PC-3 (cell line): ENCODE measurements at places on chromosomes 5 and 9.

GRCh38 chr9:78189461-78189860 is 46.4 kb upstream of the CEP78 start:
- DNase-seq, result no peak

GRCh38 chr5:5344606-5345005 is 77.9 kb upstream of the ICE1 start:
- DNase-seq, result no peak

- no peak for DNase-seq
These were observed 221.1 kb upstream of the NUDT12 start for GRCh38 chr5:103783669-103784068.

- DNase-seq, result peak; percentile 80
These were observed 162.2 kb downstream of the OXCT1 start for GRCh38 chr5:41707853-41708603.

GRCh38 chr5:10199692-10200091 is 50.0 kb downstream of the ATPSCKMT start:
- DNase-seq, result no peak

- no peak for DNase-seq
These were observed 34.8 kb upstream of the MAST4 start for GRCh38 chr5:66561256-66561990.

DNA sequence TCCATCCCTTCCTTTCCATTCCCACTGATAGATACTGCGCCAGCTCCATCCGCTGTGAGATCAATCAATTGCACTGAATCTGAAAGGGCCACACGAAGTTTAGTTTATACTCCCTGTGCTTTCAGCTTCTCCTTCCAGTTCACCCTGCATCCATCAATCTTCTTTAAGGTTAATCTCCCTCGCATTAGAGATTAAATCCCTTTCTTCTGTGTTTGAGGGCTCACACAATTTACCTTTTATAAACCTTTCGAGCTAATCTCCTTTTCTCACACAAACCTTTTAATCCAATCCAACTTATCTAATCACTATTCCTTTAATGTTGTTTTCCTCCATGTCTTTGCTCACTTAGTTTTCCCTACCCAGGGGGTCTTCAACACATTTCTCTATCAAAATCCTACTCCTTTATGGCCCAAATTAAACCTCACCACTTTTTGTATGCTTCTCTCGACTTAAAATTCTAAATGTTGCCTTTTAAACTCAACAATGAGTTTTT is 64.6 kb upstream of the HAPLN1 start:
- DNase-seq, result no peak

DNA sequence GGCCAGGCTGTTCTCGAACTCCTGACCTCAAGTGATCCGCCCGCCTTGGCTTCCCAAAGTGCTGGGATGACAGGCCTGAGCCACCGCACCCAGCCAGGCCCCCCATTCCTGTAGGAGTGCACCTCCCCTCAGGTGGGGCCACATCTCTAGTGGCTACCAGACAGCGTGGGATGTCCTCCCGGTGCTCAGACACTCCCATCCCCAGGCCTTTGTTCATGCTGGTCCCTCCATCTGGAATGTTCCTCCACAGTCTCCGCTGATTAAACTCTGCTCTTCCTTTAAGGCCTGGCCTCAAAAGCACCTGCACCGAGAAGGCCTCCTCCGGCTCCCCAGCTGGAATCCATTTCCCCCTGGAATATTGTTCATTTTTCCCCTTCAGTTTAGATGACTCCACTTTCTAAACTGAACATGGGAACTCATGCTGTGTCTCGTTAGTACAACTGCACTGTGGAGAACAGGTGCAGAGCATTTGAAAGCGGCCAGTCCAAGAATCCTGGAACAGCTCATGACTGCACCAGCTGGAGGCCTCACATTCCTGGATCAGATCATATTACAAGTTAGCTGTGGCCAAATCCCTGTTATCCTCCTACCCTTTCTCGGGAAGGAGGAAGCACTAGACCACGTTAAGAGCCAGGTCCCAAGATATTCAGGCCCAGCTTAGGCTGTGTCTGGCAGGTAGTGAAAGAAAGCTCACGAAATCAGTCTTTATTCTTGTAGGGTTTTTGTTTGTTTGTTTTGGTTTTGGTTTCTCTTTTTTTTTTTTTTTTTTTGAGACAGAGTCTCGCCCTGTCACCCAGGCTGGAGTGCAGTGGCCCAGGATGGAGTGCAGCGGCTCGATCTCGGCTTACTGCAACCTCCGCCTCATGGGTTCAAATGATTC is 10.8 kb upstream of the PRRC2B start:
- peak; percentile 67 for DNase-seq

GRCh38 chr9:109062543-109062942 is 49.2 kb upstream of the CTNNAL1 start:
- DNase-seq, result no peak

DNA sequence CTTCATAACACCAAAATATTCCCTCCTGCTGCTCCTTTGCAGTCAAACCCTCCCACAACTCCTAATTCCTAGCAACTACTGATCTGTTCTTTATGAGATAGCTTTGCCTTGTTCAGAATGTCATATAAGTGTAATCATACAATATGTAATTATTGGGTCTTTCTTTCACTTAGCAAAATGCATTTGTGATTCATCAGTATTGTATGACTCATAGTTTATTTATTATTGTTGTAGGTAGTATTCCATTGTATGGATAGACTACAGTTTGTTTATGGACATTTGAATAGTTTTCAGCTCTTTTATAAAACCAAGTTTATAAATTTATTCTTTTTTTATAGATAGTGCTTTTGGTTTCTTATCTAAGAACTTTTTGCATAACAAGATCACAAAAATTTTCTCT is 468.2 kb upstream of the KIF2A start:
- no peak for DNase-seq

GRCh38 chr5:4659851-4660250 is 480.3 kb upstream of the ADAMTS16 start:
- no peak for DNase-seq

- no peak for DNase-seq
These were observed 162.5 kb downstream of the IRX2 start for GRCh38 chr5:2588850-2589501.

GRCh38 chr5:73231246-73231778 is 58.3 kb downstream of the TMEM174 start:
- DNase-seq, result no peak
